ENCODE measurements at places on chromosomes 11 and 22. TPM values are rescaled to one million over a fixed set of nuclear protein-coding genes. Genes with fewer than 3 reads are reported as not detected.

SLC17A6 gene
- not detected for total RNA-seq

MYBPC3 gene
- total RNA-seq, result not detected

GRCh38 chr22:32882360-32882755 lies 80.9 kb downstream of the TIMP3 start:
- H3K4me3 ChIP-seq, result no peak overlapping the region
- peaks cover 5% of the 10 kb centered on the region for H3K4me1 ChIP-seq
- H3K27ac ChIP-seq, result no peak overlapping the region

DNA sequence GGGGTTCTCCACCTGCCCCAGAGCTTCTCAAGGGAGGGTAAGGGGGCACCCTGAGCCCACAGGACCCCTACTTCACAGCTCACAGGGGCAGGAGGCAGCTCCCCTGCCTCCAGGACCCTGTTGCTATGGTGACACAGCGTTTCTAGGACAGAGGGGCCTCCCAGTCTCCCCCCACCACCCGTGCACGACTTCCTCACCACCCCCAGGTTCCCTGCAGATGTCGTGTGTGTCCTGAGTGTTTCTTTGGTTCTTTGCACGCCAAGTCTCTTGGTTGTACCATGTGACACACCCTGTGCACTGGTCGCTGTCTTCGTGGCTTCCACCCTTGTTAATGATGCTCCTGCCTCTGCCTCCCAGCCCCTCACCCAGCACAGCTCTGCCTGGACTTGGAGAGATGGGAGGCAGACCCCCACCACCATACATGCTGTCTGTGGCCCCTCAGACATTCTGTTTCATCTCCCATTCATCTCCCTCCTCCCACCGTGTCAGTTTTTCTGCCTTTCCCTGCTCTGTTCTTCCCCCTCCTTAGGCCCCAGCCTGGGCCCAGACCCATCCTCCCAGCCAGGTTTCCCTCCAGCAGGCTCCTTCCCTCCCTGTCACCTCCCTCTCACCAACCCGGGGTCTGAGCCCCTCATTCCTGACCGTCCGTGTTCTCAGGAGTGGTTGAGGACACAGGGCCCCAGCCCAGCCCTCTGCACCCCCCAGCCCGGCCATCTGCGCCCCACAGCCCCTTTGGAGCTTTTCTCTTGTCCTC lies 24.5 kb upstream of the RAB1B start:
- H3K27me3 ChIP-seq, result no peaks in the 10 kb centered on the region
- no peak overlapping the region for H3K27ac ChIP-seq
- H3K36me3 ChIP-seq, result peaks cover 40% of the 10 kb centered on the region
- no peak for DNase-seq

GRCh38 chr11:8661001-8661795 lies 21.3 kb downstream of the TRIM66 start:
- H3K27ac ChIP-seq, result peak overlapping the region; percentile 13
- no peak for DNase-seq
- no peaks in the 10 kb centered on the region for H3K4me1 ChIP-seq
- H3K27me3 ChIP-seq, result no peaks in the 10 kb centered on the region
- no peaks in the 10 kb centered on the region for H3K36me3 ChIP-seq
- no peak overlapping the region for H3K4me3 ChIP-seq
